Panc1 (cell line): ENCODE measurements at places on chromosomes 1 and 21. TPM values are rescaled to one million over a fixed set of nuclear protein-coding genes. Genes with fewer than 3 reads are reported as not detected.

Gene ZMYM4
- 82.2 TPM for total RNA-seq

Gene TARBP1
- 45.0 TPM for total RNA-seq

Gene SLC6A9
- 9.2 TPM for total RNA-seq

Gene PCP4
- total RNA-seq, result not detected

Gene KMO
- 1.8 TPM for total RNA-seq

Gene SPRR3
- not detected for total RNA-seq

Gene ZNF683
- total RNA-seq, result not detected

Gene NCF2
- 0.10 TPM for total RNA-seq

Gene KCNC4
- 15.4 TPM for total RNA-seq

Gene RGS4
- total RNA-seq, result 0.26 TPM

Gene TTC22
- total RNA-seq, result 0.10 TPM

Gene NCAM2
- total RNA-seq, result 2.2 TPM
